ENCODE measurements at places on chromosomes 5 and 9. TPM values are rescaled to one million over a fixed set of nuclear protein-coding genes. Genes with fewer than 3 reads are reported as not detected.

Gene ZDHHC12
- 73.7 TPM for total RNA-seq

Gene PTPRD
- 55.9 TPM for total RNA-seq

Gene SH2D3C
- total RNA-seq = not detected

Gene CMYA5
- 0.39 TPM for total RNA-seq

Gene SPINK13
- not detected for total RNA-seq

Gene BHMT2
- not detected for total RNA-seq

Gene RPL12
- 1,592 TPM for total RNA-seq

Gene PALM2AKAP2
- total RNA-seq = 0.54 TPM

Gene GNA14
- not detected for total RNA-seq

Gene PCDHGA12
- total RNA-seq = 1.0 TPM

Gene DMAC1
- 67.3 TPM for total RNA-seq

Gene RECK
- total RNA-seq = 1.8 TPM

Gene FOXE1
- not detected for total RNA-seq

Gene ARL14EPL
- total RNA-seq = not detected

Gene SVEP1
- total RNA-seq = 2.9 TPM

Gene CCDC152
- total RNA-seq = not detected

Gene MRPL36
- 68.4 TPM for total RNA-seq

Gene GRIA1
- not detected for total RNA-seq

Gene CCDC192
- total RNA-seq = not detected

Gene S1PR3
- total RNA-seq = 1.00 TPM

Gene CCL28
- 8.6 TPM for total RNA-seq

Gene IRGM
- total RNA-seq = 0.19 TPM

Gene ANKDD1B
- total RNA-seq = 0.88 TPM

Gene C1QTNF3
- total RNA-seq = 4.4 TPM

Gene PKN3
- total RNA-seq = 1.6 TPM

Gene BASP1
- 78.1 TPM for total RNA-seq

Gene GFRA3
- 2.4 TPM for total RNA-seq

Gene PPIP5K2
- total RNA-seq = 48.1 TPM

Gene TICAM2
- 0.91 TPM for total RNA-seq

Gene TRIM7
- total RNA-seq = 1.0 TPM

Gene SLCO6A1
- total RNA-seq = not detected

Gene FOXD4L6
- not detected for total RNA-seq

Gene SNAPC4
- total RNA-seq = 17.2 TPM

Gene IFNB1
- not detected for total RNA-seq

Gene PCDHGC5
- total RNA-seq = 0.25 TPM

Gene NR2F1
- total RNA-seq = 0.70 TPM

Gene GM2A
- total RNA-seq = 28.0 TPM

Gene FGF1
- not detected for total RNA-seq

Gene EIF4EBP3
- total RNA-seq = 7.6 TPM

Gene BTNL3
- 0.14 TPM for total RNA-seq
